ENCODE measurements at places on chromosomes 5 and 9.

GRCh38 chr9:91905991-91906469 is 44.0 kb downstream of the ROR2 start:
- DNase-seq = peak; percentile 49

DNA sequence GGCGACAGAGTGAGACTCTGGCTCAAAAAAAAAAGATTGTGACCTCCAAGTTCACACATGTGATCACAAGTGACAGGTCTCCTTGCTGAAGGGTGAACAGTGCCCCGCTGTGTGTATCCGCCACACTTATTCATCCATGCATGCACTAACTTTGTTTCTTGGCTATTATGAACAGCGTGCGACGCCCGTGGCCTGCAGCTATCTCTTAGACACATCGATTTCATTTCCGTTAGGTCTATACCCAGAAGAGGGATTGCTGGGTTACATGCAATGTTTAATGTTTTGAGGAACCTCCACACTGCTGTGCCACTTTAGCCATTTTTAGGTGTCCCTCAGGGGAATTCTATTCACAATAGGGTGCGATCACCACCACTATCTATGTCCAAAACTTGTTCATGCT is 12.1 kb upstream of the EGFL7 start:
- DNase-seq = no peak

DNA sequence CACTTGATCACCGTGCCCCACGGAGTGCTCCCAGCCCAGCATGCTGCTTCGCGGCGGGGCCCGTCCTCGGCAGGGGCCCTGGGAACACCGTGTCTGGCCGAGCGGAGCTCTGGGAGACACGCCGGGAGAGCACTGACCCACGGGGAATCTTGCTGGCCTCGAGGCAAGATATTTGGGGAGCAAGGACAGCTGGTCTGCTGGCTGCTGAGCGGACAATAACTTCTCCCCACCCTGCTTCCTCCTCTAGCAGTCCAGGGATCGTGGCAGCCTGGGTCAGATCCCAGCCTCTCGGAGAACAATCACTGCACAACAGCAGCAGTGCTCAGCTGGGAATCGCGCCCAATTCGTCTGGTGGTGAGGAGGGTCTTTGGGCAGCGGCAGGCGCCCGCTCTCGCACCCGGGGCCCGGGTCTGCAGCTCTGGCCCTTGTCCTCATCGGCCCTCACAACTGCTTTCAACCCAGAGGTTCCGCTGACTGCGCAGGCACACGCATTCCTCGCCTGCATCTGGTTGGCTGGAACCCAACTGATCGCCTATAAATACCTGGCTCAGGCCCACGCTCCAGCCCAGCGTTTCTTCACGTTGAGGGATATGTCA is 43.4 kb downstream of the DBH start:
- no peak for DNase-seq

GRCh38 chr5:14277385-14278320 is 134.5 kb downstream of the TRIO start:
- DNase-seq = no peak

DNA sequence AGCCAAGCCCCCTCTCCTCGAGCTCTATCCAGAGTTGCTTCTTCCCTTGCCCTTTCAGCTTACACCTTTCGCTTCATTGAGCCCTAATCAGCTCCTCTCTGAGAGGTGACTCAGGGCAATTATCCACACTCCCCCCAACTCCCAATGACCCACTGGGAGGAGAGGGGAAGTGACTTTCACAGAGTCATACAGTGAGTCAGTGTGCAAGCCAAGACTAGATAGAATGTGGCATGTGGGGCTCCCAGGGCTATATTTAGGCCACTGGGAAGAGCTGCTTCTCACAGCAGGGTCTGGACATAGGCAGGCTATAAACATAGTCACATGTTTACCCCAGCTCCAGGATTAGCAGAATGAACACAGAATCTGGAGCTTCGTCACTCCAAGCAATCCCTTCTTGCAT is 57.4 kb downstream of the NRG2 start:
- DNase-seq = peak; percentile 31

DNA sequence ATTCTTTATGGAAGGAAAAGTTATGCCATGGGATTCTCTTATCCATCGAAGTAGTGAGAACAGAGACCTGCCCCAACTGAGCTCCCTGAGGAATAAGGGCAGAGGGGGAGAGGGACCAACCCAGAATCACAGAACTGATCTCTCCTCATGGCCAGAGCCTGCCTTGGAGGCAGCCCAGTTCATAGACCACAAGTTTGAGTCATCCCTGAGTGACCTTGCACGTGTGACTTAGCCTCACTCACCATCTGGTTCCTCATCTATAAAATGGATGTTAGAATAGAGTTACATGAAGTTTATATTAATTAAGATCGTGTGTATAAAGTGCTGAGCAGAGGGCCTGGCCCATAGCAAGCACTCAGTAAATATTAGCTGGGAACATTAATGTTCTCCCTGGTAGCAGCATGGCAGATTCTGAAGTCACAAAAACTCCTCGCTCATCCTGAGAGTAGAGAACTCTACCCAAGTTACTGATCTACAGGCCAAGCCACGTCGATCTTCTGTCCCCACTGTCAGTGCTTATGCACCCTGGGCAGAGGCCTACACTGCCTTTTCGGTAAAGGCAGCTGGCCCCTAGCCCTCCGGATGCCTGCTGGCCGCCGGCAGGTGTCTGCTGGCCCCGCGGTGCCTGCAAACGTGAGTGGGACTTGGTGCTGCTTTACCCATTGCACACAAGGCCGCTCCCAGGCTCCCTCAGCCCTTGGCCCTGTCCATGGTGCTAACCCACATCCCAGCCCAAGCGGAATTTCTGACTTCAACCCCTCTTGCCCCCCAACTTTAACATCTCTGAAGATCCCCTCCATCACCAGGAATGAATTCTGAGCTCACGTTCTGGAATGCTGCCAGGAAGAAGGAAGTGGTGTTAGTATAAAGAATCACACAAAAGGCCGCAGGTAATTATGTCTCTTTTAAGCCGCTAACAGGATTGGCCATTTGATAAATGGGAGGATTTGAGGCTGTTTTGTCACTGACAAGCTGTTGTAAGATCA is 61.1 kb upstream of the ARAP3 start:
- no peak for DNase-seq

DNA sequence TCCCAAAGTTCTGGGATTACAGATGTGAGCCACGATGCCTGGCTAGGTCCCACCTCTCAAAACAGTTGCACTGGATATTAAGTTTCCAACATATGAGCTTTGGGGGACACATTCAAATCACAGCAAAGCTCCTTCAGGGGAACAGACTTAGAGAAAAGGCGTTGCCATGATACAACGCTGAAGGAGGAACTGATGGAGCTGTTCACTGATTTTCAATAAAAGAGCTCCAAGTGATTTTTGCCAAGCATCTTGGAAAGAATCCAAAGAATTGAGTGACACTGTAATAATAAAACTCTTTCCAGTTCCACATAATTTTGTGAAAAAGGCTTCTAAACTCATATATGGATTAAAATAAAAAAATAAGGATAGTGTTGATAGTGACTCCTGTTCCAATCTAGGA is 72.5 kb downstream of the CSNK1A1 start:
- no peak for DNase-seq

DNA sequence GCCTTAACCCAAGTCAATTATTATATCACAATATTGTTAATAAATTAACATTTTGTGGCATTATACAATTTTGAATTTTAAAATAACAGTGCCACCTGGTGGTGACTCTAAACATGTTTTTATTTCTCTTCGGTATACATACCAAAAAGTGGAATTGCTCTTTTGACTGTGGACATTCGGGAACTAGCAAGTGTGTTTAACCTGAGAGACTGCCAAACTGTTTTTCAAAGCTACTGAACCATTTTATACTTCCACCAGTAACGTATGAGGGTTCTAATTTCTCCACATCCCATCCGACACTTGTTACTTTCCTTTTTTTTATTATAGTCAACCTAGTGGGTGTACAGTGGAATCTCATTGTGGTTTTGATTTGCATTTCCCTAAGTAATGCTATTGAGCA is 18.3 kb upstream of the HSDL2 start:
- DNase-seq = peak; percentile 30

DNA sequence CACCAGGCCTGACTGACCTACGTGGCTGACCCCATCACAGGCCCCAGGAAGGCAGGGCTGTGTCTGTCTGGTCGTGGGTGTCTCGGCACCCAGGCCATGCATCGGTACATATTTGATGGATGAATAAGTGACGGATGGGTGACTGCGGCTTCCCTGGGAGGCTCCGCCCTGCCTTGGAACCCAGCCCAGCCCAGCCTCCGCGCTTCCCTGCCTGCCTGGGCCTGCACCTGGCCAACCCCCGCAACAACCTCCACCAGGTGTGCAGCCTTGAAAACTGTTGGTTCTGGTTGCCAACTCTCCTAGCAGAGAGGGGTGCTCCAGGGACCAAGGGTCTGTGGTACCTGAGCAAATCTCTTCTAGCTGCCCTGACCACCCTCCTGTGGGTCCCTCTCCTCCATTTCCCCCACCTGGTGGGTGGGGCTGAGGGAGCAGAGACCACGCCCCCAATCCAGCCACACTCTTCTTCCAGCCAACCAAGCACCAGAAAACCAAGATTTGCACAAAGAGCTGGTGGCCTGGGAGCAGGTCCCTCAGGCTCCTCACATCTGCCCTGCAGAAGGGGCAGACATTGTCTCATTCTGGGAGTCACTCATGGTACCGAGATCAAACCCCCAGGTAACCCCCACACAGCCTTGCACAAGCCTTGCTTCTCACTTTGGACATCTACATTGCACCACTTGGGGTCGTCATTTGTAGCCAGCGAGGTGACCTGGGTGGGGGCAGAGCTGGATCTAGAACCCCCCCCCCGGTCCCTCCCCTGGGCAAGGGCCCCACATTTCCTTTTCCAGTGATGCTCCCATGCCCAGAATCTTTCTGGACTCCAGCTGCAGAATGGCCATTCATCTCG is 100.6 kb upstream of the IER5L start:
- no peak for DNase-seq

DNA sequence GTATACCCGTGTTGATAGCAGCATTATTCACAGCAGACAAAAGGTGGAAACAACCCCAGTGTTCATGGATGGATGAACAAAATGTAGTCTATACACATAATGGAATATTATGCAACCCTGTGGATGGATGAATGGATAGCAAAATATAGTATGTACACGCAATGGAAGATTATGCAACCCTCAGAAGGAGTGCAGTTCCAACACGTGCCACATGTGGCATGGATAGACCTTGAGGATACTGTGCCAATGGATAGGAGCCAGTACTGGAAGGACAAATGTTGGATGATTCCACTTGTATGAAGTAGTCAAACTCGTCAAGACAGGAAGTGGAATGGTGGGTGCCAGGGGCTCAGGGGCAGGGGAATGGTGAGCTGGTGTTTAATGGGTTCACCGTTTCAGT is 44.9 kb downstream of the PLEKHG4B start:
- DNase-seq = no peak

- DNase-seq = no peak
Measured at GRCh38 chr5:51043745-51044144, 339.5 kb upstream of the ISL1 start.

GRCh38 chr9:113178087-113178486 is 27.3 kb downstream of the SLC31A2 start:
- no peak for DNase-seq

DNA sequence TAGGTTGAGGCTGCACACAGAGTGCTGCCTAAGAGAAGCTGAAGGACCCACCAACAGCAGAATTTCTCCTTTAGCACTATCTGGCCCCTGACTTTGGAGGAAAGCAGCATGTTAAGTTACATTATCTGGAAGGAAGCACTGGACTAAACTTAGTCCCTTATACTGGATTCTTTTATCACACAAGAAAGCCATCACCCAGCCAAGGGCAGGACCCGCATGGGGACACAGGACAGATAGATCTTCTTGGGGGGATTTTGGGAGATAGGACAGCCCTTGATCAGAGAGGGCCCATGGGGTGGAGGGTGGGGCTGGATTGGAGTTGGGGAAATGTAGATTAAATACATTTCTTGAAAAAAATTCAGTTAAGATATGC is 14.4 kb downstream of the ANKRD33B start:
- no peak for DNase-seq

DNA sequence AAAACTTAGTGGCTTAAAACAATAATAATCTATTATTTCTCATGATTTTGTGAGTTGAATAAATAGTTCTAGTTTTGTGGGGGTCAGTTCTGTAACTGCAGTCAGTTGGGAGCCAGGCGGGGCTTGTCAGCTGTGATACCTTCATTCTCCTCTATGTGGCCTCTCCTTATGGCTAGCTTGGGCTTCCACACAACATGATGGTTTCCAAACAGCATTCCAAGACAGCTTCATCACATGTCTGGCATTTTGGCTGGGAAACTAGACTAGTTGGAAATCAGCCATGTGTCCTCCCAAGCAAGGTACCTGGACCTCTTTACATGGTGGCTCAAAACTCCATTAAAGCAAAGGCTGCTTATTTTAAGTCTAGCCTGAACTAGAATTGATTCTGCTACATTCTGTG is 61.4 kb upstream of the RANBP3L start:
- DNase-seq = no peak

- no peak for DNase-seq
Measured at GRCh38 chr5:150175536-150175935, 9.0 kb downstream of the CDX1 start.

DNA sequence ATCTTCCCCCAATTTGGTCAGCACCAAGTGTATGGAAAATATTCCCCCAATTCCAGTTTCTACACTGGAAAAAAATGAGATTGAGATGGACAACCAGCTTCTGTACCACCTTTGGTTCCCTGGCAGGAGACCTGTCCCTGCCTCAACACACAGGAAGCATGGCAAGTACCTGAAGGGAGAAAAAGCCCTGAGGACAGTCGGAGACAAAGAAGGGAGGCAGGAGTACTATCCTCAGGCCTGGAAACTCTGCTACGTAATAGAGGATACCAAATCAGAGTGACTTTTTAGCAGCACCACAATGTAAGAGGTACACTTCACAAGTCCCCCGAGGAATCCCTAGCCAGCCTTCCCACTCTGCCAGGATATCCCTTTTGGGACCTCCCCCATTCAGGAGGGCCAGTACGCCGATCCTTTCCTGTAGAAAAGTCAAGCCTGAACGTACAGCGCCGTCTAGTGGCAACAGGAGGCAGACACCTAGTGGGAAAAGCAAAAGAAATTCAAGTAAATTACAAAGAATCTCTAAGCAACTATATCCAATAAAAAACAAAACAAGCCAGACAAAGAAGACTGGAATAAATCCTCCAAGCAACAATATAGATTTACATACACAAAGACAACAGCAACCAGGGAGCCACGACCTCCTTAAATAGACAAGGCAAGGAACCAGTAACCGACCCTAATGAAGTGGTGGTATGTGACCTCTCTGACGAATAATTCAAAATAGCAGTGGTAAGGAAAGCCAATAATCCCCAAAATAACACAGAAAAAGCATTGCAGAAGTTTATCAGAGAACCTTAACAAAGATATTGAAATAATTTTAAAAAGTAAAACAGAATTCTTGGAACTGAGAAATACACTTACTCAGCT is 63.3 kb upstream of the SLCO6A1 start:
- peak; percentile 20 for DNase-seq

GRCh38 chr5:963310-963672 is 45.3 kb upstream of the NKD2 start:
- DNase-seq = no peak

GRCh38 chr9:87148331-87149104 is 201.2 kb upstream of the GAS1 start:
- DNase-seq = peak; percentile 5
